Myocyte (in vitro differentiated cells): ENCODE measurements at places on chromosomes 12 and 14. TPM values are rescaled to one million over a fixed set of nuclear protein-coding genes. Genes with fewer than 3 reads are reported as not detected.

SPTB gene
- total RNA-seq, result 4.3 and 4.6 TPM in 2 replicates

GPX2 gene
- not detected in 2 replicates for total RNA-seq

PTPRB gene
- 2.0 and 2.3 TPM in 2 replicates for total RNA-seq

SELPLG gene
- total RNA-seq, result 2.4 and 2.9 TPM in 2 replicates

RFX4 gene
- total RNA-seq, result not detected in 2 replicates

VDR gene
- 17.6 and 22.1 TPM in 2 replicates for total RNA-seq

DNA sequence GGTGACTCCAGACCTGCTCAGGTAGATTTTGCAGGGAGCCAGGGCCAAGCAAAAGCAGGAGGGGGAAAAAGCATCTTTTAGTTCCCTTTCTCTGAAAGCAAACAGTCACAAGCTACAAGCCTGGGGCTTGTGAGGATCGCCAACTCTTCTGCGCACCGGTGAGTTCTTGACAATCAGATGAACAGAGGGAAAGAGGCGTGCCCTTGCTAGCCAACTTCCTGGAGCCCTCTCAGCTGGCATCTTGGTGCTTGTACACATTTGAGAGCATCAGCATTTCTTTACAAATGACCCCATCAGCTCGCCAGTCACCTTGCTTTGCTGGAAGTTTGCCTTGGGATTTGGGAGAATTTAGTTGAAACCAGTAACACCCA lies 55.5 kb downstream of the ZNF664 start:
- no peak for DNase-seq

- peak; percentile 89 for DNase-seq
These were observed 2.9 kb downstream of the SCNN1A start for GRCh38 chr12:6372403-6373003.

DNA sequence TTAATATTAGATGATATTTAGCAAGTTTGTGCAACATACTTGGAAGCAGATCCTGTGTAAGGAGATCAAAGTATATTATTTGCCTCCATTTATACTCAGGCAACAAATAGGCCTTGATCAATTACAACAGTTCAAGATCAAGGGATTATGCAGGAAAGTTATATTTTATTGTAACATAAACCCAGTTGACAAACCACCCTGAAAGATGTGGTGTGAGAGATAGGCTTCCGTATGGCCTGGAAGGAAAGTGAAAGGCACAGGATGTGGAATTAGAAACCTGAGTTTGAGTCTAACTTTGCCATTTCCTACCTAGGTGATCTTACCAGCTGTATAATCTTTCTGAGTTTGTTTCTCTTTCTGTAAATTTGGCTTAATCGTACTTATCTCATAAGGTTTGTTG lies 284.1 kb downstream of the BMP4 start:
- DNase-seq, result no peak

- DNase-seq, result no peak
These were observed 19.7 kb downstream of the ASPG start for GRCh38 chr14:104105071-104105821.

GRCh38 chr12:69524755-69525469 lies 54.7 kb downstream of the FRS2 start:
- DNase-seq, result no peak

GRCh38 chr12:29732191-29732590 lies 51.6 kb downstream of the TMTC1 start:
- DNase-seq, result no peak

- no peak for DNase-seq
These were observed 51.3 kb downstream of the FAM222A start for GRCh38 chr12:109764776-109765445.

- no peak for DNase-seq
These were observed 8.5 kb upstream of the BCL7A start for GRCh38 chr12:122013136-122013535.

GRCh38 chr12:46675736-46676135 lies 150.1 kb downstream of the SLC38A4 start:
- peak; percentile 75 for DNase-seq
